ENCODE measurements at places on chromosomes 3 and 15. TPM values are rescaled to one million over a fixed set of nuclear protein-coding genes. Genes with fewer than 3 reads are reported as not detected.
A peak's percentile ranks its signal among the peaks of the same experiment; 100 is the strongest.

DNA sequence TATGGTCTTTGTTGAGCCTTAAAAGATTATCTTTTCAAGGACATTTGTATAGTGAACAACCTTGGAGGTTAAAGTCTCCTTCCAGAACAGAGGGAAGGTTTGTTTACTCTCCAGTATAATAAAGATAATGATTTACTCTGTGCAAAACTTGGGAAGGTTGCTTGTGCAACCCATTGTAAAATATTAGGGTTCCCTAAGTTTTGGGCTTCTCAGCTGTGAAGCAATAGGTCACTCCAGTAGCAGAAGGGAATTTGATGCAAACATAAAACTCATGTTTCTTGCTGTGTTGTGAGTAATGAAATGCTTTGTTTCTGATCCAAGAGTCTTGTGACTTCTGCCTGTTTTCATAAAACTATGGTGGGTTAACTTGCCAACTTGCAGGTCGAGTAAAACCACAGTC, 177.5 kb downstream of the SUCNR1 start:
- DNase-seq = no peak
- H3K36me3 ChIP-seq = no peaks in the 10 kb centered on the region
- H3K4me1 ChIP-seq = no peaks in the 10 kb centered on the region
- H3K4me3 ChIP-seq = no peak overlapping the region
- H3K27ac ChIP-seq = no peak overlapping the region

GABPB1 gene
- total RNA-seq = 45.9 TPM

FSTL1 gene
- 73.8 TPM for total RNA-seq

DNA sequence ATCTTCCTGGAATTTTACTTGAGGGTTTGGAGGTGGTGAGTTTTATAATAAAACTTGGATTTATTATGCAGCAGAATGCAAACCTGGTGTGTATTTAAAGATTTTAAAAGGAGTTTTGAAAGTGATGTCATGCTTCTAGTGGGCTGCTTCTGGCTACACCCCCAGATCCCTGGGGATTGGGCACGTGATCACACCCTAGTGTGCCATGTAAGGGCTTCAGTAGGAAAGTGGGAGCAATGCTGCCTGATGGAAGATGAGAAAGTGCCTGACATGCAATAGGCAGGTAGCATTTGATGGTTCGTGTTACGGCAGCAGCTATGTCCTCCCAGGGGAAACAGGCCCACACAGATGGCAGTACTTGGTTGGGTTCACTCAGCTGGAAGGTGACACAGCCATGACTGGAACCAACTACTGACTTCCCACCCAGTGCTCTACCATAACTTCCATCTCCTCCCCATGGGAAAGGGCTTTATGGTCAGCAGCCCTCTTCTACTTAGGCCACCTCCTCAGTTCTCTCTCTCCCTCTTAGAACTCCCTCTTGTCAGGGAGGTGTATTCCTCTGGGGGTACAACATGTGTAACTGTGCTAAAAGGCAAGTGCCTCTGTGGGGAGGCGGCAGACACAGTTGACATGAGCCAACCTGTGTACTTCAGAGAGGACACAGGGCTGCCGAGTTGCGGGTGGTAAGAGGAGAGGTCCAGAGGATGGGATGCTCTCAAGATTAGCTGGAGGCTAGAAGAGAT, 5.6 kb downstream of the ITPKA start:
- H3K4me1 ChIP-seq = peaks cover 9% of the 10 kb centered on the region
- DNase-seq = no peak
- H3K36me3 ChIP-seq = no peaks in the 10 kb centered on the region
- H3K27me3 ChIP-seq = no peaks in the 10 kb centered on the region
- no peak overlapping the region for H3K4me3 ChIP-seq

DNA sequence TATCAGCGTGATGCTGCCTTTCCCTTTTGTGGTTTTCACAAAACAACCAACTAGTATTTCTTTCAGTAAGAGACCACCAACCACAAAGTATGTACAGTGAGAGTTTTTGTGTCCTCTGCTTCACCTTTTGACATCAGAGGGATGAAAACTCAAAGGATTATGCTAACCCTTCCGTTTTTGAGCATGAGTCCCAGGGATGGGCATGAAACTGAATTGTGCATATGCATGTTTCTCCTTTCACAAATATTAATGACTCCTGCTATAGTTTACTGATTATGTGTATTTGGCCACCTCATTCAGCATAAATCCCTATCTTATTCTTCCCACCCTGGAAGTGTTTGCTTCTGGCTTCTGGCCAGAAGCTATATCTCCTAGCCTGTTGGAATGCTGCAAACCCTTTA, 59.2 kb downstream of the RSRC1 start:
- H3K4me1 ChIP-seq = no peaks in the 10 kb centered on the region
- H3K27me3 ChIP-seq = no peaks in the 10 kb centered on the region
- H3K27ac ChIP-seq = no peak overlapping the region

DNA sequence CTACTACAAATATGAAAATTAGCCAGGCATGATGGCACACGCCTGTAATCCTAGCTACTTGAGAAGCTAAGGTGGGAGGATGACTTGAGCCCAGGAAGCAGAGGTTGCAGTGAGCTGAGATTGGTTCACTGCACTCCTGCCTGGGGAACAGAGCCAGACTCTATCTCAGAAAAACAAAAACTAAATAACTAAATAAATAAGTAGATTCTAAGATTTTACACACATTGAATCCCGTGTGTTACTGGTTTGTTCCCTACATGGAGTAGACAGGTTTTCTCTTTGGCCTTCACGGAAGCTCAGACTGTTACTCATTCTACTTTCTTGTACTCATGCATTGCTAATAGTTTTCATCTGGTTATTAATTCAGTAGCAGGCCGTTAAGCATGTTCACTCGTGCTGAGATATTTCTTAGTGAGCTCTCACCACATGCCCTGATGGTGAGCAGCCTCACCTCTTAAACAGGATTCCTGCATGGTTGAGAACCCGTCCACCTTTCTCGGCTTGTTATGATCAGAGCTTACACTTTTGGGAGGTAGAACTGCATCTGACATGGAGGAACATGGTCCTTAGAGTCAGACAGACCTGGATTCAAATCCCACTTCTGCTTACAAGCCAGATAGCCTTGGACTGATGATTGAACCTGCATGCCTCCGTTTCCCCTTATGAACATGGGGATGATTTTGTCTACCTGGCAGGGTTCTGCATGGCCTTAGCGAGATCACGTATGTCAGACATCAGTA, 49.1 kb downstream of the CMTM7 start:
- no peak overlapping the region for H3K27ac ChIP-seq
- no peaks in the 10 kb centered on the region for H3K36me3 ChIP-seq
- no peak overlapping the region for H3K4me3 ChIP-seq

RLBP1 gene
- total RNA-seq = 0.31 TPM

DNA sequence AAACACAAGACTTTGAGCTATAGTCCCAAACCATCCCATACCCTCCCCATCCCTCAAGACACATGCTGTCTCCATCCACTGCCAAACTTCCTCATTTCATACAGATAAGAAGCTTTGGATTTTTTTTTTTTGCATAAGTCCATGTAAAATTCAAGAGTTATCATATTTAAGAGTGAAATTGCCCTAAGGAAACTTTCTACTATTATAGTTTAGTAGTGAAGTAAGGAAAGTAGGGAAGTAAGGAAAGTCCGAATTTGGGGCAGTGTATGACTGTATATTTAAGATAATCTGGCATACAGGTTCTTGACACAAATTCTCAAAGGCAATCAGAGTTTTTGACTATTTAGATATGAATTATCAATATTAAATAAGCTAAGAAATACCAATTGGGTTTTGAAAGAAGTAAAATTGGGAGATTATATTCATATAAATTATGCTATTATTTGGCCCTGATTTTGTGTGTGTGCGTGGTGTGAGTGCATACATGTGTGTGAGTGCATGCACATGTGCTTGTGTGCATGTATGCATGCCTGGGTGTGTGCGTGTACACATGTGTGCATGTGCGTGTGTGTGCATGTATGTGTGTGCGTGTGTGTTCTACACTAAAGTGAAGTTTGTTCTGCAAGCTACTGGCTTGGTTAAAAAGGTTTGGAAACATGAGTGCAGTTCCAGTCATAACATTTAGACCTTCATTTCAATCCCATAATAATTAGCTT, 83.6 kb upstream of the MBNL1 start:
- no peaks in the 10 kb centered on the region for H3K36me3 ChIP-seq
- peaks cover 3% of the 10 kb centered on the region for H3K27me3 ChIP-seq
- no peak for DNase-seq
- H3K4me3 ChIP-seq = no peak overlapping the region
- H3K4me1 ChIP-seq = no peaks in the 10 kb centered on the region
- no peak overlapping the region for H3K27ac ChIP-seq

DNA sequence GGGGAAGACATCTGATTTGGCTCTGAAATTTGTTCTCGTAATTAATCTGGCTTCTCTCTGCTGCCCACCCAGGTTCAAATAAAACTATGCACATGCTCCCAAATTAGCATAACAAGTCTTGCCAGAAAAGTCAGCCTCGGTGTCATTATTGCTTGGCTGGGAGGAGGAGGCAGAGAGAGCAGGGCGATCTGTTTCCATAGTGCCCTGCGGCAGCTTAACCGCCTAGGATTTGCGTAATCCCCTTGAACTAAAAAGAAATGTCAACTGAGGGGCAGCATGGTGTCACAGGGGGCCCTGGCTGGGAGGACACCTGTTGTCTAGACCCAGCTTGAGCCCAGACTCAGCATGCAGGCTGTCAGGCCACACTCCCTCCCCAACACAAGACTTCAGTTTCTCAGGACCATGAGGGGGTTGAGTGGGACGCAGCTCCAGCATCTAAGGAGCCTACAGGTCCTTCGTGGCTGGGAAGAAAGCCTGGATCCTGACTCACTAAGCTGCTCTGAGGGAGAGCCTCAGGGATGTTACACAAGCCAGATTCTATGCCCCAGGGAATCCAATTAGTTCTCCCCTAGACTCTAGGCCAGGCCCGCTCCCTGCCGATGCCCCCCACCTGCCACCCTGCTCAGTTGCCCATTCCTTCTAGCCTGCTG, 17.3 kb downstream of the MRPS11 start:
- H3K4me3 ChIP-seq = no peak overlapping the region
- H3K27ac ChIP-seq = no peak overlapping the region
- H3K36me3 ChIP-seq = no peaks in the 10 kb centered on the region
- H3K27me3 ChIP-seq = no peaks in the 10 kb centered on the region
- no peak for DNase-seq
- H3K4me1 ChIP-seq = no peaks in the 10 kb centered on the region

ZNF662 gene
- total RNA-seq = 23.5 TPM

DNAH12 gene
- total RNA-seq = 11.3 TPM

GRCh38 chr3:42654331-42655201, 1.1 kb downstream of the ZBTB47 start:
- peaks cover 27% of the 10 kb centered on the region for H3K4me1 ChIP-seq
- DNase-seq = peak; percentile 73
- H3K4me3 ChIP-seq = peak overlapping the region; percentile 72
- no peaks in the 10 kb centered on the region for H3K27me3 ChIP-seq
- H3K27ac ChIP-seq = peak overlapping the region; percentile 88

DNA sequence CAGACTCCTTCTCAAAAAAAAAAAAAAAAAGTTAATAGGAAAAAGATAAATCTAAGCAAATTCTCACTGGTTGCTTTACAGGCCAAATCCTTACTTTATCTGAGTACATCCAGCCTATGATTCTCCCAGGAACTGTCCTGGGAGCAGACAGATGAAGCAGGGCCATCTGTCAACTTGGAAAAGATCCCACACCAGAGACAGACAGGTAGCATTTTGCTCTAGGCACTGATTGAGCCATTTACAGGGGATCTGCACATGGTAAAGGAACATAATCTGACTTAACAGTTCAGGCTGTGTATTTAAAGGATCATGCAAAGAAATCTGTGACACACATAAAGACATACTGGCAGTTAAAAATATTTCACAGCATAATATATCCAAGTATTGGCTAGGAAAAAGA, 1006.5 kb downstream of the TBL1XR1 start:
- DNase-seq = no peak
- no peaks in the 10 kb centered on the region for H3K27me3 ChIP-seq
- no peaks in the 10 kb centered on the region for H3K4me1 ChIP-seq
- H3K27ac ChIP-seq = no peak overlapping the region
- no peaks in the 10 kb centered on the region for H3K36me3 ChIP-seq

DNA sequence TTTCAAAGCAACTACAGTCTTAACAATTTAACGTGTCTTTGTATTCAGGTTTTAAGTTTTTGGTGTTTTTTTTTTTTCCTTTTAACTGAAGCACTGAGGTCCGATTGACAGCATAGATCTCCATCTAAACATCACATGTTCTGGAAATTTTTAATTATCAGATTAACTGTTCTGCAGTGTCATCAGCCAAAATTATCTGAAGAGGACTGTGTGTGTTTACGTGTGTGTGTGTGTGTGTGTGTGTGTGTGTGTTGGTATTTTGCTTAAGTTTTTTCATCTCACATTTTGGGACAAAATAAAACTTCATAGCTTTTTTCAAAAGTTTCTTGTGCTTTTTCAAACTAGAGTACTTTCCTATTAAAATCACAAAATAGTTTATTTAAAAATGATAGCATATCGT, 1.8 kb downstream of the PIK3CA start:
- peaks cover 9% of the 10 kb centered on the region for H3K4me1 ChIP-seq
- no peaks in the 10 kb centered on the region for H3K36me3 ChIP-seq
- H3K4me3 ChIP-seq = peak overlapping the region; percentile 94
- peak overlapping the region; percentile 97 for H3K27ac ChIP-seq
- no peak for DNase-seq

GLT8D1 gene
- total RNA-seq = 117 TPM

SGO1 gene
- total RNA-seq = 11.9 TPM

NDUFB5 gene
- 70.4 TPM for total RNA-seq

- no peaks in the 10 kb centered on the region for H3K36me3 ChIP-seq
- H3K4me3 ChIP-seq = no peak overlapping the region
- DNase-seq = no peak
- H3K27me3 ChIP-seq = no peaks in the 10 kb centered on the region
- H3K4me1 ChIP-seq = peaks cover 11% of the 10 kb centered on the region
Observed at GRCh38 chr3:194245975-194246561, 105.1 kb downstream of the CPN2 start.

C2CD4A gene
- 0.12 TPM for total RNA-seq

CD96 gene
- total RNA-seq = 0.16 TPM

DNA sequence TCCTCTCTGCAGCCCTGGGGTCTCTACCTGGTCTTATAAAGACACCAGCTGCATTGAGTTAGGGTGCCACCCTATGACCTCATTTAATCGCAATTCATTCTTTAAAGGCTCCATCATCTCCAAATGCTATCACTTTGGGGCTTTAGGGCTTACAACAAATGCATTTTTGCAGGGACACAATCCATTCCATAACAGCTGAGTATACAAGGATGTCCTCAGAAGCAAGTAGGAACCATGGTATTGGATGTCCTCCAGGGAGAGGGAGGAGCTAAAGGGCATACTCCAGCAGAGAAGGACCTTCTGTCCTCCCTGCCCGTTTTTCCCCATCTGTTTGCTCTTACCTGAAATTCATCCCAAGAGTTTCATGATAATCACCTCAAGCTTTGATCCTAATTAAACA, 30.3 kb downstream of the UMPS start:
- H3K4me1 ChIP-seq = peaks cover 5% of the 10 kb centered on the region
- DNase-seq = no peak
- H3K36me3 ChIP-seq = no peaks in the 10 kb centered on the region
- H3K27ac ChIP-seq = no peak overlapping the region
- no peaks in the 10 kb centered on the region for H3K27me3 ChIP-seq

TGM5 gene
- total RNA-seq = 2.1 TPM

GRCh38 chr15:47386459-47386858, 330.8 kb upstream of the SEMA6D start:
- H3K4me1 ChIP-seq = no peaks in the 10 kb centered on the region
- H3K36me3 ChIP-seq = no peaks in the 10 kb centered on the region
- no peaks in the 10 kb centered on the region for H3K27me3 ChIP-seq
- no peak overlapping the region for H3K27ac ChIP-seq
- DNase-seq = no peak
